ENCODE measurements at places on chromosomes 7 and 10.

DNA sequence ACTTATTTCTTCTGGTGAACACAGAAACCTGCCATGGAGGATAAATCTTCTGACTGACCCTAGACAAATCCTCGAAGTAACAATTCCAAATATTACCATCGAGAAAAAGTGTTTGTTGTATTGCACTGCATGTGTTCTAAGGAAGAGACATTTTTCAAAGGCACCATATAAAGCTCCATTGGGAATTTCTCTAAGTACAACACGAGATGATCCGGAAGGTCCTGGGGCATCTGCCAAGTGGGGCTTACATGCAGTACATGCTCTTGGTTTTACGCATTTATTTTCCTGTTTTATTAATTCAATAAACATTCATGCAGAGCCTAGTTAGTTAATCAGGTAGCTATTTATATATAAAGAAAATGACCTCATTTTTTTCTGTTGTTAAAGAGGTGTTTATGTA lies 692.0 kb upstream of the IGFBP3 start:
- DNase-seq, result no peak

- no peak for DNase-seq
These were observed 10.3 kb upstream of the OGDH start for GRCh38 chr7:44595934-44596635.

DNA sequence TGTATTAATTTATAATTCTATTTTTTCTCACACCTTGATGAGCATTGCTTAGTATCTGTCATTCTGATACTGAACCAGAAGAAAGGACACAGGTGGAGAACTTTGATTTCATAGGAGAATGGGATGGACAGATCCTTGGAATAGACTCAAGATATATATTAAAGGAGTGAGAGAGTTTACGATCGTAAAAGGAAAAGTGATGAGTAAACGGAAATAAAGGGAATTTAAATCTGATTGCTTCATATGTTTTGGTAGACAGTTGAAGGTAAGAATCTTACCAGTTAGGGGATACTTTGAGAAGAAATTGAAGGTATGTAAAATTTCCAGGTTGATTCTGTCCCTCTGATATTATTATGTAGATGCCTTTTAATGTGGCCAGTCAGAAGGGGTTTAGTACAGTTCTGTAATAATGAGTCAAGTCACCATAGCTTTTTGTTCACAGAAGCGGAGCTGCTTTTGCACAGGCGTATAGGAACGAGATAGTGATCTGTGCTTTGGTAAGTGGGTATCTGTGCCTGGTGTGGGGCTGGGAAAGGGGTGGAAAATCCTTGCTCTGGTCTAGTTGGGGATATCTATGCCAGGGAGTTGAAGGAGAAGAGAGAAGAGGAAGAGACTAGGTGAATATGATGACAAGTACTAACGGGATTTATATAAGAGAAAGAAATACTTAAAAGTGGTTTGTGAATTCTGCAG lies 15.4 kb downstream of the SP4 start:
- no peak for DNase-seq

DNA sequence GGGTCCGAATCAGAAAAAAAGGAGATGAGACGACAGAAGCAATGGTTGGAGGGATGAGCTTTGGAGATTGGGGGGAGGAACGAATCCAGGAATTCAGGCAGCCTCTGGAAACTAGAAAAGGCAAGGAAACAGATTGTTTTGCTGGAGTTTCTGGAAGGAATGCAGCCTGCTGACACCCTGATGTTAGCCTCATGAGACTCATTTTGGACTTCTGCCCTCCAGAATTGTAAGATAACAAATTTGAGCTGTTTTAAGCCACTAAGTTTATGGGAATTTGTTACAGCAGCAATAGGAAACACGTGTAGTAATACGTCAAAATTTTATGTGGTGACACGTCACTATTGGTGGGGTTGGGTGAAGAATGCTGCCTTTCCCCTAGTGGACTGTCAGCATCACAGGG lies 25.6 kb upstream of the NPS start:
- no peak for DNase-seq

- DNase-seq, result peak; percentile 8
These were observed 59.8 kb downstream of the ARID5B start for GRCh38 chr10:61961278-61961677.

DNA sequence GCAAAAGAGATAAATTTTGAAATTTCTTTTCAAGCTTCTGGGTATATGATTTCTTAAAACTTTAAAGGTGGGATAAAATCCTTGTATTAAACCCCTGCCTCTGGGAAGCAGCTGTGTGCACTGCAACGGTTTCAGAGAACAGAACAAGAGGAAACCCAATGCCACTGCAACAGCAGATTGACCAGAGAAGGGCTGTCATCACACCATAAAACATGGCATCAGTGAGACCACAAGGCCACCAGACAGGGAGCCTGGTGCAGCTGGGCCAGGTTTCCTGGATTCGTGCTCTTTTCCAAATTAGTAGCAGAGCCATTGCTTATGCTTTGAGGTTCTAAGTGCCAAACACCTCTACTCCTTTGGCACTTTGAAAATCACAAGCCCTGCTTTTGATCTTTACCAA lies 152.4 kb downstream of the PRPF18 start:
- no peak for DNase-seq

- no peak for DNase-seq
These were observed 150.1 kb upstream of the TMEM72 start for GRCh38 chr10:44761076-44761475.

DNA sequence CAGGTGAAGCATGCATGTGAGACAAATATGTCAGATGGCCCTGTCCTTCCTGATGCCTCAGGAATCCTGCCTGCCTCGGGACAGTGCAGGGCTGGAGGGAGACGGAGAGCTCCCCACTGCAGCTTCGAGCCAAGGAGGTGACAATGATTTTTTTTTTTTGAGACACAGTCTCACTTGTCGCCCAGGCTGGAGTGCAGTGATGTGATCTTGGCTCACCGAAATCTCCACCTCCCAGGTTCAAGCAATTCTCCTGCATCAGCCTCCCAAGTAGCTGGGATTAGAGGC lies 68.8 kb downstream of the OAT start:
- DNase-seq, result no peak

GRCh38 chr7:15626041-15626440 lies 60.4 kb downstream of the MEOX2 start:
- no peak for DNase-seq

GRCh38 chr10:106672517-106673175 lies 491.9 kb downstream of the SORCS1 start:
- DNase-seq, result no peak

GRCh38 chr7:138458576-138459412 lies 1.3 kb upstream of the TRIM24 start:
- no peak for DNase-seq

GRCh38 chr7:151624246-151624928 lies 104.7 kb upstream of the RHEB start:
- DNase-seq, result no peak

DNA sequence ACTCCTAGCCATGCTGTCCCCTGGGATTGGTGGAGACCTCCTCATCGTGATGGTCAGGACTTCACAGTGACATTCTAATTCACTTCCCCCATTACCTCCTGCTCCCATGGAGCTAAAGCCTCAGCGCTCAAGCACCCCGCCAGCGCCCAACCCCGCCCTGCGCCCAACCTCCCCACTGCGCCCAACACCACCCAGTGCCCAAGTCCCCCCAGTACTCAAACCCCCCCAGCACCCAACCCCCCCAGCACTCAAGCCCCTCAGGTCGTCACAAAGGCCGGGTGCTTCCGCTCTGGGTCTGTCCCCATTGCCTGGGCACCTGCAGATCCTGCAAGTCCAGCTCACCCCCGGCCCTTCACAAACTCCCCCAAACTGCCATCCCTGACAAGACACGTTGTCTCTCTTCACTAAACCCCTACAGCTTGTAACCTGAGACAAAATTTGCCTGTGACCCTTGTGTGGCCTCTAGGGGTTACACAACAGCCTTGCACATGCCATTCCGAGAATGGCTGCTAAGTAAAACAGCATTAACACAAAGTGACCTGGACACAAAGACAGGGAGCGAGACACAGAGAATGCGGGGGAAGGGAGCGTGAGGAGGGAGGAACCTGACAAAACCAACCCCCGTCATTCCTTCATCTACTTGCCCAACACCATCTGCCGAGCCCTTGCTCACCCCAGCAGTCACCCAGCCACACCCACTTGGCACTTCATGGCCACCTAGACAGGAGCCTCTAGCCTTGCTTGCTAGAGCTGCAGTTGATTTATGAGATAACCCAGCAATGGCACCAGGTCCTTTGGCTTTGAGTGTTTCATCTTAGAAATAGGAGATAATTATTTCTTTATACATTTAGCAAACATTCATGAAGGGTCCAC lies 107.8 kb downstream of the ADARB2 start:
- DNase-seq, result no peak

DNA sequence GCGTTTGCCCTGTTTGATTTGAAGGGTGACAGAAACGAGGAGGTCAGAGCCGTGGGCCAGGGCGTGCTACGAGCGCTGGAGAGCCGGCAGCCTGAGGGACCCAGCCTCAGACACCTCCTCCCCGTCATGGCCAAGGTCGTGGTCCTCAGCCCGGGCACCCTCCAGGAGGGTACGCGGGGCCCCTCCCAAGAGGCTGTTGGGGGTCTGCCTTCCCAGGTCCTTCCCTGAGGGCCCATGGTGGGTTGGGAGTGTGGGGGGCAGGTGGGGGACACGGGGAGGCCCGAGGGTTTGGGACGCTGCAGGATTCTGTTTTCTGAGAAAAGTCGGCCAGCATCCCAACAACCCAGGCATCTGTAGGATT lies 7.8 kb downstream of the AP5Z1 start:
- DNase-seq, result no peak

DNA sequence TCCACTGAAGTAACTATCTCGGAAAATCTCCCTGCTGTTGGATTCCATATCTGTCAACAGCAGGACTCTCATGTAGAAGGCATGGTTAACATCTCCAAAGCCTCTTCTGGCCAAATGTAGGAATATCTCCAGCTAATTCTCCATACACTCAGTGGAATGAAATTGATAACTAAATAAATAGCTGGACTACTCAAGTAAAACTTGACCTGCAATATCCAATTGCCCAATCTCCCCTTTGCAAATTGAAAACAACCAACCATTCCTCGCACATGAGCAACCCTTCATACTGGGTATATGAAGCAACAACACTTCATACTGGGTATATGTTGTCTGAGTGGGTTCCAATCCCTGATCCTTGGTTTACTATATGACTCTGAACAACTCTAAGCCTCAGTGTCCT lies 105.4 kb upstream of the KMT2E start:
- no peak for DNase-seq

DNA sequence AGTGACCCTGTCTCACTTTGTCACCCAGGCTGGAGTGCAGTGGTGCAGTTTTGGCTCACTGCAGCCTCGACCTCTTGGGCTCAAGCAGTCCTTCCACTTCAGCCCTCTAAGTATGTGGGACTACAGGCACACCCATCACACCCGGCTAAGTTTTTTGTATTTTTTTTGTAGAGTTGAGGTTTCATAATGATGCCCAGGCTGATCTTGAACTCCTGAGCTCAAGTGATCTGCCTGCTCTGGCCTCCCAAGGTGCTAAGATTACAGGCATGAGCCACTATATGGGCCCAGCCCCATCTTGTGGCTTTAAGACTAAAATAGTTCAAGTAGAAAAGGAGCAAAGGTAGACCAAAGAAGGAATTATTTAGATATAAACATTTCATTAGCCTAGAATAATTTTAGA lies 65.5 kb downstream of the MLLT10 start:
- no peak for DNase-seq

- DNase-seq, result no peak
These were observed 16.7 kb upstream of the ABCC2 start for GRCh38 chr10:99765672-99766301.

DNA sequence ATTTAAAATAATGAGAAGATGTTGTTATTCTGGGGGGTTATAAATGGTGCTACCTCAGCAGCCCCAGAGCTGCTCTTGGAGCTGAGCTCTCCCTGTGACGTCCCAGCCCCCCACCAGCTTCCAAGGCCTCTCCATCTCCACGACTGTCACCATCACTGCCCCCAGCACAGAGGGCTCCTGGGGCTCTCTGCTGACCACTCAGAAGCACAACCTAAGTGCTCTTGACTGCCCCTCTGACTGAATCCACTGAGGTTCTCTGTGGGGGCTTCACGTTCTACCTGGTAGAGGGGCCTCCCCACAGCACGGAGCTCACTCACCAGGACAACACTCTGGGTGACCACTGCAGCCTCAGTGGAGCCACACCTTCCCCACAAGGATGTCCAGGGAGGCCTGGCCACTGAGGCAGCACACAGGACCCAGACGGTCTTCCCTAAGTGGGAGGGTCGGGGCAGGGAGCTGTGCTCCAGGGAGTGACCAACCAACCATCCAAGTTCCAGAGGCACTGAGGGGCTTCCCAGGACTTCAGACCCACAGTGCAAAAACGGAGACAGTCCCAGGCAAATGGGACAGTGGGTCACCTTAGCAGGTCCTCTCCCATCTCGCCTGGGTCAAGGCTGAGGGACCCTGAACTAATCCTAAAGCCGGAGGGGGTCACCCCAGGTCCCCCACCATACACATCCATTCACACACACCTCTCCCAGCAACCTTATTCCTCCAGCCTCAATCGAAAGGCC lies 121.0 kb upstream of the PPP2R2D start:
- DNase-seq, result no peak

GRCh38 chr10:44650691-44651661 lies 260.2 kb upstream of the TMEM72 start:
- no peak for DNase-seq

DNA sequence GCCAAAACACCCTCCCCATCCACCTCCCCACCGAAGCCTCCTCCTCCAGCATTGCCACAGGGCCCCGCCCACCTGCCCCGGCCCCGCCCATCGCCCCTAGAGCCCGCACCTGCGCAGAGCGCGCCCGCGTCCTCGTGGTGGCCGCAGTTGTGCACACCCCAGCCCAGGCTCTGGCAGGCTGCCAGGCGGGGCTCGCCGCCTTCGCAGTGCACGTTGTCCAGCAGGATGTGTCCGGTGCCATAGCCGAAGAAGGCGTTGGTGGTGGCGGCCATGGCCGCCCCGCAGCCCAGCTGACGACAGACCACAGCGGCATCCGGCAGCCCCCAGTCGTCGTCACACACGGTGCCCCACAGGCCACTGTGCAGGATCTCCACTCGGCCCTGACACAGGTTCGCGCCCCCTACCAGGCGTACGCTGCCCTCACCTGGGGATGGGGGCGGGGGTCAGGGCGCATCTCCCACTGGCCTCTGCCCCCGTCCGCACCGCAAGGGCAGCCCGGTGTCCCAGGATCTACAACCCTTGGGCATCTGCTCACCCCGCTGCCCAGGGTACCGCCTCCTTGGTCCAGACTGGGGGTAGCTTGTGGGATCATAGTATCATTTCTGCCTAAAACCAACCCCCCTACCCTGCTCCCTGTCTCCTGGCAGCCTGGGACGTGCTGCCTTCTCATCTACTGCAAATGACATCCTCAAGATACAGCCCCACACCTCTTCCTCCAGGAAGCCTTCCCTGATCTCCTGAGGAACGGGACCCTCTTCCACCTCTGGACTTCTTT lies 11.9 kb downstream of the SSC4D start:
- peak; percentile 83 for DNase-seq

- DNase-seq, result no peak
These were observed 176.2 kb downstream of the WDR11 start for GRCh38 chr10:121027371-121027770.
